Stimulated activated CD4-positive, alpha-beta T cell treated with anti-CD3 and anti-CD28 coated beads, Interleukin-12 subunit alpha, Interleukin-12 subunit beta, amount 100 ng/mL, for 48 hours (primary cell): ENCODE measurements at places on chromosomes 16 and 17.

DNA sequence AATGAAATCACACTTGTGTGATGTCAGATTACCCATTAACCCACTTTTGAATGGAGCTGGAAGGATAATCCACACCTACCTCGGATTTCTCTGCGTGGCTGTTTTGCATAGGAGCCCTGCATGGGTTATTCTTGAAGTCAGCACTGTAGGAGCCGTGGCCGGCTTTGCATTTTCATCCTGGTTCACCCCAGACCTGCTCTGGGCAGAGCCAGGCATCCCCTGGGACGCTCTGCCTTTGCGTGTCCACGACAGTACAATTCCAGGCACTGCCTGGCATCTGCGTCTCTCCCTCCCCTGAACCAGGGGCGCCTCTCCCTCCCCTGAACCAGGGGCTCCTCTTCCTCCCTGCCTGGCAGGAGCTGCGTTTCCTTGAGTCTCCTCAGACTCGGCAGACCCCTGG lies 29.7 kb upstream of the ZNF750 start:
- no peak for DNase-seq

GRCh38 chr17:7883781-7884386 lies 4.7 kb upstream of the CHD3 start:
- DNase-seq = no peak

DNA sequence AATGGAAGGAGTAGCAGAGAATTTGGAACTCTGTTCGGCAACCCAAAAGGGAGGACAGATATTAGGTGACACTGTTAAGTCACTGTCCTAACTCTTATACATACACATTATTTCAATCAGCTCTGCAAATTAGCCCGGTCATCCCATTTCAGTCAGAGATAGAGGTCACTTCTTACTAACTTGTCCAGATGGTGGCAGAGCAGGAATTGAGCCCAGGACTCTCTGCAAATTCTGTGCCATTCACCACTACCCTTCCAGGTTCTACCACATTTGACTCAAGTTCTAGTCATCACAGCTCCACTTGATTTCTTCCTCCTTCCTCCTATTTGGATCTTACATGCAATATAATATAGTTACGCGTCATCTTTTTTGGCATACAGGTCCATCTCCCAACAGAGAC lies 35.9 kb upstream of the NUDT7 start:
- DNase-seq = no peak

GRCh38 chr17:64661976-64662773 lies at the start of gene SMURF2:
Gene SMURF2, minus strand, starts transcription at chr17:64662307. Its CDS starts 427 bp downstream, at chr17:64661880.
- DNase-seq = peak; percentile 50

DNA sequence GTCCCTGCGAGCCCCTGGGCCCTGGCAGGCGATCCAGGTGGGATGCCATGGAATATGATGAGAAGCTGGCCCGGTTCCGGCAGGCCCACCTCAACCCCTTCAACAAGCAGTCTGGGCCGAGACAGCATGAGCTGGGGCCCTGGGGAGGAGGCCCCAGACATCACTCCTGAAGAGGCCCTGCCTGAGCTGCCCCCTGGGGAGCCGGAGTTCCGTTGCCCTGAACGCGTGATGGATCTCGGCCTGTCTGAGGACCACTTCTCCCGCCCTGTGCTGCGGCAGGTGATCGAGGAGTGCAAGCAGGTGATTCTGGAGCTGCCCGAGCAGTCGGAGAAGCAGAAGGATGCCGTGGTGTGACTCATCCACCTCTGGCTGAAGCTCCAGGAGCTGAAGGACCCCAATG lies 33.1 kb downstream of the CDRT15L2 start:
- DNase-seq = no peak

DNA sequence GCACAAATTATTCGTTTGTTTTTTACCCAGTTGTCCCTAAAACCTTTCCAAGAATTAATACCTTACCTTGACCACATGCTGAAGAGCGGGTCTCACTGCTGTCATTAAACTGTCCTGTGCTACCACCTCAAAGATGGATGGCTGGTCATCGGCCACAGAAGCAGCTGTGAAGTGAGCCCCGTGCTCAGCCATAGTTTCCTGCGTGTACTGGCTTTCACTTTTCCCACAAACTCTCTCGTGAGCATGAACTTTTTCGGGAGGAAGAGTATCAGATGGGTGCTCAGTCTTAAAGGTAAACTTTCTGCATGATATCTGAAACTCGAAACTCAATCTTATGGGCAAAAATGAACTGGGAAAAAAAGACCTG lies 558 bp downstream of the PEX12 start:
- DNase-seq = no peak
